Naive thymus-derived CD4-positive, alpha-beta T cell (primary cell): ENCODE measurements at places on chromosomes 5 and 9.

GRCh38 chr9:109974918-109975276 lies 194.9 kb downstream of the PALM2AKAP2 start:
- DNase-seq = no peak

DNA sequence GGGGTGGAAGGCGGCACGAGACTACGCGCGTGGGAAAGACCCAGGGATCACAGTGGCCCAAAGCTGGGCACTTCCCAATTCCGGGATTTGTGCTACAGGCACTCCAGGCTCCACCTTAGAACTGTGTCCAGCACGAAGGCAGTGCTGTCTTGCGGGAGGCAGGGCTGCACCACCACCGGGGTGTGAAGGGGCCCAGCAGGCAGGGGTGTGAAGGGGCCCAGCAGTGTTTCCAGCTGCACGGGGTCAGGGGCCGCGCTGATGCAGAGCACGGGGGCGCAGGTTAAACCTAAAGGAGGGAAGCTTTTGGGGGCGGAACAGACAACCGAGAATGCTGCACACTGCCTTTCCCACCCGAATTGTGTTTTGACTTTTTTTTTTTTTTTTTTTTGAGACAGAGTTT lies 1.1 kb upstream of the PDCD6 start:
- DNase-seq = no peak

DNA sequence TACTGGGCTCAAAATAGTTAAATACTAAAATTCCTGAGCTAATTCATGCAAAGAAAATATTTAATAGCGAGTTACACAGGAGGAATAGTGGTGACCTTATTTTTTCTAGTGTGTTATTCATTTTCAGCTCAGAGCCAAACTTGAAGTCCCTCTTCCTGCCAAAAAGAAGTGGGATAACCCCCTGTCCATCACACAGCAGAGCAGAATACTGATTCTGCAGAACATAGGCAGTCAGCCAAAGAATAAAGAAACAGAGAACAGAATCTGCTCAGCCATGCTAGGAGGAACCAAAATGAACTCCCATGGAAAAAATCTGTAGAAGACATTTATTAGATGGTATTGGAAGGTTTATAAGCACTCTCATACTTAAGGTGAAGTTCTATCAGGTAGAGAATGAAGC lies 49.4 kb upstream of the GRIN3A start:
- no peak for DNase-seq

DNA sequence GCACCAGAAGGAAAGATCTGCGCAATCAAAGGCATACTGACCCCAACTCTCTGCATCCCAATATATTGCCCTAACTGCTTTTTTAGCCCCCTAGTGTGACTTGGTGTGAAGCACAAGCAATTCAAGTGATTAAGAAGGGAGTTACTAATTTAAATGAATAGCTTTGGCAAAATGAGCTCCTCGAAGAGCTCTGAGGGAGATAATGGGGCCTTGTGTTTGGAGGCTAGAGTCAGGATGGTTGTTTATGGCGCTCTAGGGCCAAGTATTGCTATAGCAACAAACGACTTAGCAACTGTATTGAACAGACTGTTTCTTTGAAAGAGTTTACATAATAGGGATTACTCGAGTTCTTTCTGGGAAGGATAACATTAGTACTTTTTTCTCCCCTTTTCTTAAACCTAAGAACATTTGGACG lies 11.5 kb upstream of the C5orf58 start:
- no peak for DNase-seq

- no peak for DNase-seq
Measured at GRCh38 chr5:98776066-98776705, 2.7 kb downstream of the RGMB start.

- DNase-seq = no peak
Measured at GRCh38 chr5:83711982-83712601, 8.6 kb downstream of the HAPLN1 start.

DNA sequence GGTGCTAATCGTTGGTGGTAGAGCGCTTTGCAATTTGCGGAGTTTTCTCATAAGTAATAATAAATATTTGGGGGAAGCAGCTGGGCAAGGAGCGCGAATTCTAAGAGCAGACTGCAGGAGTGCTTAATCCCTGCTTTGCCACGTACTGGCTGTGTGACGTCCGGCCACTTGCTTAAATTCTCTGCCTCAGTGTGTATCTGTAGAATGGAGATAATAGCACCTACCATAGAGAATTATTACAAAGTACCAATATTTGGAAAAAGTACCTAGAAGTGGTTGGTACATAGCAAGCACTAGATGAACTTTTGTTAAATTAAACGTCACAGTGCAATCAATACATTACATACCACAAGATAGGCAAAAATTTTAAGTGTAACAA lies 598 bp upstream of the TMED7 start:
- DNase-seq = no peak
